ENCODE measurements at places on chromosomes 6 and 20. TPM values are rescaled to one million over a fixed set of nuclear protein-coding genes. Genes with fewer than 3 reads are reported as not detected.

GRCh38 chr20:35216541-35216940 lies 9.9 kb upstream of the MMP24 start:
- DNase-seq, result no peak

DNA sequence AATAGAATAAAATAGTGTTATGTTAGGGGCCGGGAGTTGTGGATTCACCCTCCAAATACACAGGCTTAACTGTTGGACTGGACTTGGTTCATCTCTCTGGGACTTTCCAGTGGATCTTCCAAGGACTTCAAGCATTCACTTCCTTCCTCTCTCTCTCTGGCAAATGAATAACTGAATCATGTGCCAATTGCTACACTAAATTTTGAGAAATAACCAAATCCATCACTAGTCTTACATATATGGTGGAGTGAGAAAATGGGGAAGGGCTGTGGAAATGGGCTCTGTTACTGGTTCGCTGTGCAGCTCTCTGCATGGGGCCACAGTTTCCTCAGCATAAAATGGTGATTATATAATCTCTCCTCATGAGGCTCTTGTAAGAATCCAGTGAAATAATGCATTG lies 6.8 kb upstream of the KIAA1755 start:
- DNase-seq, result no peak

PLCB1 gene
- 5.0 TPM for total RNA-seq

MYH7B gene
- total RNA-seq, result 0.19 TPM

TAP1 gene
- total RNA-seq, result 98.0 TPM
